ENCODE measurements at places on chromosomes 5 and 9.

DNA sequence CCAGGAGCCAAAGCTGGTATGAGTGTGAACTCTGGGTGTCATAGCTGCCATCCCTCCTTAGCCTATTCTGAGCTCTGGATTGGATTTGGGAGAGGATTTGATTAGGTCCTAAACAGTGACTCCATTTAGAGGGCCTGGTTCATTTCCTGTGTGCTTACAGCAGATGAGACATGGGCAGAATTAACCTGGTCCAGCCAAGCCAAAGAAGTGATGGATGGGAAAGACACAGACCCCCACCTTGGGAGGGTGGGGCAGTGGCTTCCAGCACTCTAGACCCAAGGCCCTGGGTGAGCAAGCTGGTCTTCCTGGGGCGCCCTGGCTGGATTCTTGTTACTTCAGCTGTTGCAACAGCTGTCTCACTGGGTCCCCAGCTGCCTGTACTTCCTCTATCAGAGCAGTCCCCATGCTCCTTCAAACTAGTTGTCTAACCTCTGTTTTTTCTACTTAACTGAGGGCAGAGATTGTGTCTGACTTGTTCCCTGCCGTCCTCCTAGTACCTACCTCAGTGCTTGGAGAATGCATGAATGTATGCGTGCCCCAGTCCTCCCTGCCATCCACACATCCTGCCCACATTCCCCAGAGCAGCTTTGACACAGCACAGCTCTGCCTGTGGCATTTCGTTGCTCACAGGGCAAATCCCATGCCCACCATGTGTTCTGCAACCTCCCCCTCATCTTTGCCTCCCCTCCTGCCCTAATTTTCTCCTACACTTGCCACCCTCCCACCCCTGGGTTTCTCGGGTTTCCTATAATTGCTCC is 115.9 kb downstream of the RGS3 start:
- peak; percentile 98 for DNase-seq

GRCh38 chr9:97628668-97629067 is 4.5 kb downstream of the TSTD2 start:
- peak; percentile 90 for DNase-seq

DNA sequence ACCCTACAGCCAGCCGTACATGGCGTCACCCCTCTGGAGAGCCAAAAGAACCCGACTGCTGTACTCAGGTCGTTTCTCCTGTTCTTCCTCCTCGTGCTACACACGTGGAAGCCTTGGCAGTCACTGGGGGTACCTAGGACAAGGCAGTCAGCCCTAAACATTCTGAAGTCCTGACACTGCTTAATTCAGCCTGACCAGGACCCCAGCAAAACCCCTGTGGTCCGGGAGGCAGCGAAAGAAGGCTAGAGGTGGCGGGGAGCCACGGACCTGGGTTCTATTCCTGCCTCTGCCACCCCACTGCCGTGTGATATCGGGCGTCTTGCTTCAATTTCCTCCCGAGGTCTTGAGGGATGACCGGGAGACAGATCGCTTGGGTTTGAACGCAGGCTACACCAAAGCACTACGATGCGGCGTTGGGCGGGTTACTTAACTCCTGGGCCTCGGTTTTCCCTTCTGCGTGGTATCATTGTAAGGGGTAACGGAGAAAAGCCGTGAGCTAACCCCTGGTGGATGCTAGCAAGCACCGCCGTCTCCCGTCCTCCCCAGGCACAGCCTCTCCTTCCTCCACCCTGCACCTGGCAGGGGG is 429 bp upstream of the ARL10 start:
- no peak for DNase-seq

DNA sequence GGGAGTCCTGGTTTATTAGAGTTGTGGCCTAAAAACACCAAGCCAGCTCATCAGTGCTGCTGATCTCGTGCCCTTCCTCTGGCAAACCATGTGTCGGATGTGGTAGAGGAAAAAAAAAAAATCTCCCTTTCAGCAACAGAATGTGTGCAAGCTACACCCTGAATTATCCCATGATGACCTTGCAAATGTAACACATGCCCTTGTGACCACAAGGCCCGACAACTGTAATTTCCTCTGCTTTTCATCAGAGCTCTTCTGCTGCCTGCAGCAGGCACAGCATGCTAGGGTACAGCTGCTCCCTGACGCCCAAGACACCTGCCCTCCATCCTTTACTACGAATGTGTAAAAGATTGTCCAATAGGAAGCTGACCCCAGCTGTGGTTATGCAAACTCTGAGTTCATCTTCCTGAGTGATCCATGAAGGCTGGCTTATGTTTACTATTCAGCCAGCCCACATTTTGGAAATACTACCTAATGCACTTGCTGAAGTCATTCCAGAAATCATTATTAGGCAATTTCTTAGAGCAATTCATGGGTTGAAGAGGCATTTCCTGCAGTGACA is 14.6 kb upstream of the BNC2 start:
- DNase-seq = peak; percentile 95

DNA sequence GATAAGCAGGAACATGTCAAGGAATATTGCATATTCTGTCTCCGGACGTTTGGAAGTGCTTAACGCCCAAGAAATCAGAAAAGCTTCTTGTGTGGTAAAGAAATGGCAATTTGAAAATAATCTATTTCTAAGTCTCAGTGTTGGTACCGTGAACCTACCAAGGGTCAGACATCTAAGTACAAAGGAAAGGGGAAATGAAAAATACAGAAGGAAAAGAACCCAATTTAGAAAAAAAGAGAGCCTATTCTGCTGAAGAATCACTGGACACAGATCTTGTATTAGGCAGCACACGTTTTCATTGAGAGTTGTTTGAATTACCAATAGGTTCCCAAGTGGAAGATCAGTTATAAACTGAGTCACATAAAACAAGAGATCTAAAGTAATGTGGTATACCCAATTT is 46.9 kb upstream of the CEP78 start:
- no peak for DNase-seq

DNA sequence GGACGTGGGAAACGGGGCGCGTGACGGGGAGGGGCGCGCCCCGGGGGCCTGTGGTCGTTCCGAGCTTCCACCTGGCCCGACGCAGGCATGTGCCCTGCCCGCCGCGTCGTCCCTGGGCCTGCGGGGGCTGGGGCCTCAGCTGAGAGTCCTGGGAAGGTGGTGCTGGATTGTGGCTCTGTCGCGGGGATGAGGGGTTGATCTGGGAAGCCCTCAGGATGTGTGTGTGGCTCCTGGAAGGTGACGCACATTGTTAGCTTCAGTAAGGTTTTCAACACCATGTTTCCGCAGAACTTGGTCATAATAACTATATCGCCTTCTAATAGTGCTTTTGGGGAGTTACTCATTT is 589.1 kb downstream of the MTRR start:
- DNase-seq = peak; percentile 21

Measured in SJCRH30 (cell line).